ENCODE measurements at places on chromosomes 7 and 10.

DNA sequence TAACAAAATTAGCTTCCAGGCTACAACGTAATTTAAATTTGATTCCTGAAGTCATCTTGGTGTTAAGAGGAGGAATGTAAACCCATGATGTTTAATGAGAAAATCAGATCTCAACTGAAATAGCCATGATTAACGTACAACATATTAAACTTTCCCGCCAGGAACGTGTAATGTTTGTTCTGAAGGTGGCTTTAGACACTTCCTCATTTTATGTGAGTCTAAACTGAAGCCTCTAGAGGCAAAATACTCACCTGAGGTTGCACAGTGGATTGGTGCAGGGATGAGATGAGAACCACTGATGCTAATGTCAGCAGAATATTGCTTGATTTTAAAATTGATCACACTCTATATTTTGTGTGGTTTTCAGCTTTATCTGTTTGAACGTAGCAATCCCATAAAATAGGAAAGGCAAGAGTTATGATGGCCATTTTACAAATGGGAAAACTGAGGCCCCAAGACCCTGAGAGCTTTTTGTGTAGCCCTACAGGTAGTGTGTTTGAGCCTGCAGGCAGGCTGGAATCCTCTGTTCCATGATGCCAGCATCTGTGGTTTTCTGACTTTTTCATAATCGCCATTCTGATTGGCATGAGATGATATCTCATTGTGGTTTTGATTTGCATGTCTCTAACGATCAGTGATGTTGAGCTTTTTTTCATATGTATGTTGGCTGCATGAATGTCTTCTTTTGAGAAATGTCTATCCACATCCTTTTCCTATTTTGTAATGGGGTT lies 243.7 kb upstream of the BMPER start:
- no peak for DNase-seq

GRCh38 chr7:105209870-105210269 lies 178.9 kb downstream of the SRPK2 start:
- DNase-seq = no peak

GRCh38 chr10:31697271-31698180 lies 231.1 kb downstream of the ARHGAP12 start:
- DNase-seq = no peak

- no peak for DNase-seq
Observed at GRCh38 chr7:70529914-70530585, 601.9 kb upstream of the GALNT17 start.

DNA sequence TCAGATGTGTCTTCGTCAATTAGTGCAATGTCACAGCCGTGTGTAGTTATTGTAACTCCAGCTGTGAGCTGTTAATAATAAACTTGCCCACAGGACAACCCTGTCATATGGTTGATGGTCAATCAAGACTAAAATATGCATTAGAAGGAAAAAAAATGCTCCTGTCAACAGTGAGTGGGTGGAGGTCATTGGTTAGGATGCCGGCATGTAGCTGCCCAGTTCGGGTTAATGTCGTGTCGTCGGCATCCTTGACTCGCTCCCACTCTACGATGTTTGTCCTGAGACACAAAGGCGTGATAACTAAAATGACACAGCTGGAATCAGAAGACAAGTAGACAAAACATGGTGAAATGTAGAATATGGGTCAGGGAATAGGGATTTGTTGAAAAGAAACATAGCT lies 442.8 kb upstream of the NPVF start:
- DNase-seq = no peak

- DNase-seq = no peak
Observed at GRCh38 chr10:26491276-26491675, 53.1 kb downstream of the APBB1IP start.

DNA sequence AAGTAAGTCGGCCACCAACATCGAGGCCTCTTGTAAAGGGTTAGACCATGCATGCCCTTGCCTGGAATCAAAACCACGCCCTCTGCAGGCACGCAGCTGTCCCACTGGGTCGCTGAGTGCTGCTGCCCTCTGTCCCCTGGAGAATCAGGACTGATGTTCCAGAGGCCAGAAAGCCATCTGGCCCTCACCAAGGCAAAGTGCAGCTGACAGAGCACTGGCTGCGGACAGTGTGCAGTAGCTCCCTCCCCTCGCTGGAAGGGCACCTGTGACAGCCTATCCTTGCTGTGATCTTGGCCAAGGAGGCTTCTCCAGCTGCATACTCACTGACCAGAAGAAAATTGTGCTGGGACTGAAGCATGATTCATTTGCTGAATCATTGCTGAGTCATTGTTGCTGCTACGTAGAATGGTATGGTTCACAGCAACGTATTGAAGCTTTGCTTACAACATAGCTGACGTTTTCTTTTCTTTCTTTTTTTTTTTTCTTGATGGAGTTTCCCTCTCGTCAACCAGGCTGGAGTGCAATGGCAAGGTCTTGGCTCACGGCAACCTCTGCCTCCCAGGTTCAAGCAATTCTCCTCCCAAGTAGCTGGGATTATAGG lies 30.4 kb downstream of the DDC start:
- DNase-seq = no peak

DNA sequence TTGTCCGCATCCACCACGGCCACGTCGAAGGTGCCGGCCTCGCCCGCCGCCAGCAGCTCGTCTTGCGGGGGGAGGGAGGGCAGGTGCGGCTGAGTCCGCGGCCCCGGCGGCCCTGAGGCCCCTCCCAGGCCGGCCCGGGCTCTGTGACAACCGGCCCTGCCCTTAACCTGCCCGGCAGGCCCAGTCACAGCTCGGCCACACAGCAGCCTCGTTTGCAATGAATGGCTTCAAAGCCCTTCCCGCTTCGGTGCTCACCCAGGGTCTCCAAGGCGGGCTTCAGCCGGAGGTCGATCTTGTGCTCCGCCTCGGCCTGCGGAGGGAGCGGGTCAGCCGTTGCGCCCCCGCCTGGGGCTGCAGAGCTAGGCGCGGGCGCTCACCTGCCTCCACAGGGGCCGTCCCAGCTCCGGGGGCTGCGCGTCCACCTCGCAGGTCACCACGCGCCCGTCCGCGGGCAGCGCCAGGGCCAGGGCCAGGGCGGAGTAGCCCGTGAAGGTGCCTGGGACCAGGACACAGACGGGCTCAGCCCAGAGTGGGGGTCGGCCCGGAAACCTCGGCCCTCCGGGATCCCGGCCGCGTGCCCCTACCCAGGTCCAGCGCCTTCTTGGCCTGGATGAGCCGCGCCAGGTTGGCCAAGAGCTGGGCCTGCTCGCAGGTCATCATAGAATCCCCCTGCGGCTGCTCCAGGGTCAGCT lies 928 bp downstream of the COMTD1 start:
- no peak for DNase-seq

- DNase-seq = no peak
Observed at GRCh38 chr10:113162960-113163359, 212.9 kb downstream of the TCF7L2 start.

DNA sequence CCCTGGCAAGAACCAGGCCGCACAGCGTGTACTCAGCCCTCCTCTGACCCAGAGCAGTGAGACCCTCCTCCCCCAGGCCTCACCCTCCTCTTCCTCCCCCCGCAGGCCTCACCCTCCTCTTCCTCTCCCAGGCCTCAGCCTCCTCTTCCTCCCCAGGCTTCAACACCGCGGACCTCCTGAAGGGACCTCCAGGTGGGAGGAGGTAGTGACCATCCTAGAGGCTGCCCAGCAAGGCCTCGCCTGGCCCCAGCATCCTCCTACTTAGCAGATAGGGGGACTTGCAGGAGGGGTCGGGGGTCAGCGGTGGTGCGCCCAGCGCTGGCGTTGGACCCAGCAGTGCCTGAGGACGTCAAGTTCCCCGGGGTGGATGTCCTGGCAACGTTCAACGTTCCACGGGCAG lies 270.8 kb downstream of the ELFN1 start:
- no peak for DNase-seq

GRCh38 chr10:125396676-125397075 lies 236.3 kb upstream of the CTBP2 start:
- DNase-seq = no peak

DNA sequence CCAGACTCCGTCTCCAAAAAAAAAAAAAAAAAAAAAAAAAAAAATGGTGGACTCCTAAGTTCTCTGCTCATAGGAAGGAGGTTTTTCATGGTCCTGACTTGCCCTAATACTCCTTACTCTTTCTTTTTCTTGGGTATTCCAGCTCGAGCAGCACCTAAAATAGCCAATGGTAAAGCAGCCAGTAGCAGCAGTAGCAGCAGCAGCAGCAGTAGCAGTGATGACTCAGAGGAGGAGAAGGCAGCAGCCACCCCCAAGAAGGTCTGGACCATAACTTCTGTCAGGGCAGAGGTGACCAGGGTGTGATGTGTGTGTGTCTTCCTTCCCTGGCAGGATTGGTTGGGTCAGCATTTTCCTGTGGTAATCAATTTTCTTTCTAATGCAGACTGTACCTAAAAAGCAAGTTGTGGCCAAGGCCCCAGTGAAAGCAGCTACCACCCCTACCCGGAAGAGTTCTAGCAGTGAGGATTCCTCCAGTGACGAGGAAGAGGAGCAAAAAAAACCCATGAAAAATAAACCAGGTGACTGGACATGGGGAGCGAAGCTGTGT lies 6.9 kb downstream of the NOLC1 start:
- no peak for DNase-seq

GRCh38 chr7:20839987-20840386 lies 53.3 kb upstream of the SP8 start:
- no peak for DNase-seq
